Dorsolateral prefrontal cortex (tissue), 122 donors: ENCODE measurements at places on chromosomes 12 and 14.

- DNase-seq: no peak
Measured at GRCh38 chr14:55571125-55571889, 8.7 kb upstream of the KTN1 start.

GRCh38 chr14:81269100-81269978 lies 48.6 kb upstream of the GTF2A1 start:
- DNase-seq: no peak

- no peak for DNase-seq
Measured at GRCh38 chr14:99531251-99532096, 50.3 kb downstream of the CCNK start.

GRCh38 chr12:14059548-14059947 lies 78.1 kb upstream of the GRIN2B start:
- DNase-seq: no peak

DNA sequence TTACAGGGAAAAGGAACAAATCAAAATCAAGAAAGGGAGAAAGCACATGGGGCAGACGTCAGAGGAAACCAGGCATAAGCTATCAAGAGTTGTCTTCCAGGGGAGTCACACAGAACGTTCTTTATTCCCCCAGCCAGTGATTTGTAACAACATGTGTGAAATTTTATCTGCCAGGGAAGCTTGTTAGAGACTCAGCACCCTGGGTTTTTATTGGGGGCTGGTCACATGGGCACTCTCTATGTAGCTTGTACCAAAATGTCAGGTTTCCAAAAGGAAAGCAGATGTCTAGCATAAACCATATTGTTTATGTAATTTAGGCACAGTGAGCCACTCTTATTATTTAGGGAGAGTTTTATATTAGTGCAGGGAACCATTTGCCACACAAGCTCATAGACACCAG lies 440.4 kb upstream of the DCN start:
- DNase-seq: no peak

GRCh38 chr12:101884174-101884573 lies 6.8 kb downstream of the DRAM1 start:
- DNase-seq: no peak

- DNase-seq: no peak
Measured at GRCh38 chr14:102574281-102575159, 17.9 kb upstream of the RCOR1 start.

- DNase-seq: no peak
Measured at GRCh38 chr12:12613344-12613743, 1.7 kb downstream of the CREBL2 start.

- DNase-seq: no peak
Measured at GRCh38 chr14:106837870-106838269, 1311.5 kb downstream of the TMEM121 start.

- no peak for DNase-seq
Measured at GRCh38 chr12:29147731-29148595, 1.1 kb upstream of the FAR2 start.

GRCh38 chr12:9796971-9797370 lies 30.3 kb upstream of the KLRF1 start:
- DNase-seq: no peak

DNA sequence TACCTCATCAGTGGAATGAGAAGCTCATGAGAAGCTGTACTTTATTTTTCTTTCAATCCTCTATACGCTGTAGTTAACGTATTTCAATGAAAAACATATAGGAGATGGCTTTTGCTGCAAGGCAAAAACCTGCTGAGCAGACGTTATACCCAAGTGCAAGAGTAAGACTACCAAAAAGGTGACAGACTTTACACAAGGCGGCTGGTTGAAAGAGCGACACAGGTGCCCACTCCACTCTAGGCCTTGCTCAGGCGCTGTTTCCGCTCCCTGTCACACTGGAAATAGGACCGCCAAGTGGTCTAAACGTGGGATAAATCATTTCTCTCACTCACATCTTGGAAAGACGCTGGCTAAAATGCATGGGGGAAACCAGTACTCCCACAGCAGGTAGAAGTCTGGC lies 54.5 kb downstream of the PPP2R5C start:
- DNase-seq: no peak

GRCh38 chr12:3132636-3133404 lies 55.6 kb downstream of the TSPAN9 start:
- DNase-seq: no peak

DNA sequence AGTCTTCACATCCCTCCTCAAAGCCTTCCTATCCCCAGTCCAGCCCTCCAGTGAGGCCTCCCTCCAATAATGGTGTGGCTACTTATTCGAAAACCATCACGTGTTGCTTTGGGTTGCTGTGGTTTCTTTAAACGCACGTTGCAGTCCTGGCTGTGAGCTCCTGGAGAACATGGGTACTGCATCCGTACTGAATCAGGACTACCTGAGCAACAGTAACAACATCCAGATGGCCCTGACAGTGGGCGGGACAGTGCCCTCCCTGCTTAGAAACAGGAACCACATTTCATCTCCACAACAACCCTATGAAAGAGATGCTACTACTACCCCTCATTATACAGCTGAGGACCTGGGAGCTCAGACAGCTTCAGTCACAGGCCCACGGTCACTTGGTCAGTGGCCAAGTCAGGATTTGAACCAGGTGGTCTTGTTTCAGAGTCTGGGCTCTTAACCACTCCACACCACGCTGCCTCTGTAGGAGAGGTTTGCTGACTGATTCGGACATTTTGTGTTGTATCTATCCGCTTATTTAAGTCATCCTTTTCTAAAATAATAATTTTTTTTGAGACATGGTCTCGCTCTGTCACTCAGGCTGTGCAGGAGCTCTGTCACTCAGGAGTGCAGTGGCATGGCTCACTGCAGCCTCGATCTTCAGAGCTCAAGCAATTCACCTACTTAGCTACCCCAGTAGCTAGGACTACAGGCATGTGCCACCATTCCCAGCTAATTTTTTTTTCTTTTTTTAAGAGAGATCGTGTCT lies 104.8 kb downstream of the DPF3 start:
- DNase-seq: peak; percentile 67

DNA sequence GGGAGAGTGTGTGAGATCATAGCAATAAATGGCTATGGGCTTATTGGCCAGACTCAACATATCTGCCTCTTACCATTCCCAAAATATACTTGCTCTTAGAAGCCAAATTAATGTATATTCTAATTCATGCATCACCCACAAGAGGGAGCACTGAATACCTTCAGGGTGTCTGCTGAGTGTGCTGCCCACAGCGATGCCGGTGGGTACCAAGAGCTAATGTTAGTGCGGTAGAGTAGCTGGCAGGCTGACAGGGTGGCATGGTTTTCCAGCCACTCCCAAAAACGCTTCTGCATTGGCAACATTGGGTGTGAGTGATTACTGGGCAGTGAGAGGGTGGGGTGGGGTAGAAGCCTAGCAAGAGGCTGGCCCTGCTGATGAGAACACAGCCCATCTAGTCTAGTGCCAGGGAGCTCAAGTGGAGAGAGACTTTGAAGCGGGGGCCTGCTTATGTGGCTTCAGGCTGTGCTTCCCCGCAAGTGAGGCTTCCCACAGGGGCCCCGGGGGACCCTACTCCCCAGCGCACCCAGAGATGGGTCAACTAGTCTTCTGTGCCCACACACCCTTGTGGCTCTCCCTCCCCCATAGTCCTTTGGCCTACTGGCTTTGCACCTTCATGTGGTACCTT lies 9.2 kb upstream of the PLEKHD1 start:
- no peak for DNase-seq

DNA sequence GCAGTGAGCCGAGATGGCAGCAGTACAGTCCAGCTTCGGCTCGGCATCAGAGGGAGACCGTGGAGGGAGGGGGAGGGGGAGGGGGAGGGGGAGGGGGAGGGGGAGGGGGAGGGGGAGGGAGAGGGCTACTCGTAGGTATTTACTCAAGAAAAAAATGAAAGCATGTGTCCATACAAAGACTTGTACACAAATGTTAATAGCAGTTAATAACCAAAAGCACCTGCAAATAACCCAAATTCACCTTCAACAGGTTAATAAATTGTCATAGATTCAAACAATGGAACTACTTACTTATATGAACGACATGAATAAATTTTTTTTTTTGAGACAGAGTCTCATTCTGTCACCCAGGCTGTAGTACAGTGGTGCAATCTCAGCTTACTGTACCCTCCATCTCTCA lies 152.4 kb downstream of the BRMS1L start:
- no peak for DNase-seq

DNA sequence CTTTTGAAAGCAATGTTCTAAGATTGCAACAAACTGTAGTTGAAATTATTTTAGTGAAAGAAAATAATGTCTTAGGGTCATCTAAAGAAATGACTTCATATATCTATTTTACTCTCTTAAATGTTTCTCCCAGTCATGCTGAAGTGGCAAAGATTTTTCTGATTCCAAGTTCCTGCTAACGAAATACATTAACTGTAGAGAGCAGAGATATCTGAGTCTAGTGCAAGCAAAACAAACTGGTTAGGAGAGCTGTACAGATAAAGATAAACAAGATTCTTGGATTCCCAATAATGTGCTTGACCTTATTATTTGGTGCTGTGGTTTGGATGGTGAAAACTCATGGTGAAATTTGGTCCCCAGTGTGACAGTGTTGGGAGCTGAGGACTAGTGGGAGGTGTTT lies 199.9 kb upstream of the PWP1 start:
- no peak for DNase-seq

GRCh38 chr12:46920499-46920898 lies 94.7 kb upstream of the SLC38A4 start:
- DNase-seq: no peak

- DNase-seq: no peak
Measured at GRCh38 chr12:6205144-6205539, 4.9 kb downstream of the CD9 start.

- no peak for DNase-seq
Measured at GRCh38 chr12:108346727-108347710, 7.9 kb upstream of the CMKLR1 start.

GRCh38 chr12:32302218-32303173 lies 96.9 kb upstream of the FGD4 start:
- no peak for DNase-seq

- no peak for DNase-seq
Measured at GRCh38 chr14:68476212-68477109, 316.4 kb downstream of the ZFP36L1 start.

- DNase-seq: no peak
Measured at GRCh38 chr14:86902176-86902950, 1090.6 kb downstream of the GALC start.

GRCh38 chr12:63045020-63045860 lies 105.8 kb downstream of the AVPR1A start:
- no peak for DNase-seq

DNA sequence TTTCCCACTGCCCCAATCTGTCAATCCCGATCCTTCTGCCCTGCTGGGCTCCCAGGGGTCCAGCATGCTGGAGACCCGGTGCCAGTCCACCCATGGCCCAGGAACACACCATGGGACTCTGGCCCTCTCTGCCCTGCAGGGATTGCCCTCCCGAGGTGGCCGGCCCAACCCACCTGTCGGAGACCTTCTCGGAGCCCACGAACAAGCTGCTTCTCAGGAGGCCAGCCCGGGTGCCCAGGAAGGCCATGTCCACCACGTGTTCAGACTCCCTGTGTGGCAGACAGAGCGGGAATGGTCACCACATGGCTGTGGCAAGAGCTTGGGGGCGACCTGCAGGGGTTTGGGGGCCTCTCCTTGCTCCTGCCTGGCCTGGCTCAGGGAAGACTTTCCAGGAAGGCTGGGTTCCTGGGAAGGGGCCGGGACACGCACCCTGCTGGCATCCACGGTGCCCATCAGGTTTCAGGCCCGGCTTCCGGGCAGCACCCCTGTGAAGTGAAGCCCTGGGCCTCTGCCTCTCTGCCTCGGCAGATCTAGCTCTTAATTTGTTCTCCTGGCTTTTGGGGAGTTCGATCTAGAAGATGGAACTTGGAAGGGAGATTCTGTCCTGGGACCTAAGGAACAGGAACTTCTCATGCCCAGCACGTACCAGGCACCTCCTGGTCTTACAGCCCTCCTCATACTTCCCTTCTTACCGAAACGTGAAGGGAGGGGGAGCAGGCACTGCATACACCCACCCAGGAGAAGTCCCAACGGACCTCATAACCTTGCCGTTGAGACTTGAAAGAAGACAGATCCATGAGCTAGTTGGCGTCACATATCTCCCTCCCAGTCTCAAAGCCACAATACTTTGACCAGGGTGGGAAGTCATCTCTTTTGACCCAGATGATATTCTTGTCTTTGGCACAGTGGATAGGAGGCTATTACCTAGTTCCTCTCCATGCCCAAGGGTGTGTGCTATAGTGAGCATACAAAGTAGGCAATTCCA lies 26.3 kb downstream of the LRTM2 start:
- no peak for DNase-seq

DNA sequence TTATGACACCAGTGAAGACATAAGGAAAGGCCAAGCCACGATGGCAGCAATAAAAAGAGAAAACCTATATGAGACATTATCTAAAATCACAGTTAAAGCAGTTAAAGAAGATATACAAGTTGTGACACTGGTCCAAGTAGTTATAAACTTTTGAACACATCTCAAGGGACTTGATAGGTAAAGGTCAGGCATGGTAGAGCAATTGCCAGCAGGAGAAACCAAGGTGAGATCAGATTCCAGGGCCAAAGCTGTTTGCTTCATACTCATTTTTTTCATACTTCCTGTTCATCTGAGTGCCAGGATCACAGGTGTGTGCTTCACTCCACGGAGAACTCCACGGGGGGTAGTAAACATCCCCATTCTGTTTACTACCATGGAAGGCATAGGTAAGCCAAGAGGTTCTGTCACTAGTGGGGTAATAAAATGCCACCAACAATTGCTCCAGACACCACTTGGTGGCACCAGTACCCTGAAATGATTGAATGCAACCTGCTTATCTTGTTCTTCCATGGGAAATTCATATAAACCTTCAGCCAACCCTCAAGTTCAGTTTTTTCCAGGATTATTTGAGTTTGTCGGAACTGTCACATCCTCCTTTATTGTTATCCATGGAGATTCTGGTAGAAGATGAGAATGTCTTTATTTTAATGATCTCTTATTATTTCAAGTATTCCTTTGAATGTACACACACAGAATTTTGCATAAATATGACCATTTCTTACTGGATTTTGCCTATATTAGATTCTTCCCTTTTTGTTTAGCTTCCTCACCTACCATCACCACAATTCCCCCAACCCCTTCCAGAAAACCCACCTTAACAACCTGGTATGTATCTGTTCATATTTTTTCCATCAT lies 59.2 kb upstream of the TSPAN8 start:
- no peak for DNase-seq

GRCh38 chr14:50023671-50024490 lies 92.5 kb downstream of the VCPKMT start:
- DNase-seq: no peak

- no peak for DNase-seq
Measured at GRCh38 chr14:20684662-20685456, 499 bp downstream of the RNASE4 start.

DNA sequence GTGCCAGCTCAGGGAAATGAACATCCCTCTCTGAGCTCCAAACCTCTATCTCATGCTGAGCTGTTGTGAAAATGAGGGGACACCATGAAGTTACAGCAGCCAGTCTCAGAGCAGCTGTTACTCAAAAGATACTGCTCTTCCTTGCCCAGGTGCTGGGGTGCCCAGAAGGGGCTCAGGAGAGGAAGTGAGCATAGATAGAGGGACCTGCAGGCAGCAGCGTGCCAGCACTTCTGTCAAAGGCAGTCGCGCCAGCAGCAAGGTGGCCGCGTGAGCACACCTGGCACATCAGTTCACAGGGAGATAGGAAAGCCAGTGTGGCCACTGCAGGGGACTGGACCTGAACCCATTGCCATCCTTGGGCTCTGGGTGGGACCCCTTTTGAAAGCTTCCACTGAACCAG lies 27.8 kb downstream of the C14orf132 start:
- no peak for DNase-seq
